ENCODE measurements at places on chromosomes 13 and 19.

- no peak for DNase-seq
Observed at GRCh38 chr19:15118248-15118647, 11.0 kb downstream of the SYDE1 start.

DNA sequence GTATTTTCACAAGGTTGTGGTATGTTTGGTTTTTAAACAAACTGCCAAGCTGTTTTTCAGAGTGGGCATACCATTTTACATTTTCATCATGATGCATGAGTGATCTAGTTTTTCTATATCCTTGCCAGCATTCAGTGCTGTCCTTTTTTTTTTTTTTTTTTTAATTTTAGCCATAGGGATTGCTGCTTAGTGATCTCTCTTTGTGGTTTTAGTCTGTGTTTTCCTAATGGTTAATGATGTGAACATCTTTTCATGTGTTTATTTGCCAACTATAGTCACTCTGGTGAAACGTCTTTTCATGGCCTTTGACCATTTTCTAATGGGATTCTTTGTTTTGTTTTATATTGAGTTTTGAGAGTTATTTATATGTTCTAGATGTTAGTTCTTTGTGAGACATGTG is 59.7 kb downstream of the SHISA2 start:
- no peak for DNase-seq

DNA sequence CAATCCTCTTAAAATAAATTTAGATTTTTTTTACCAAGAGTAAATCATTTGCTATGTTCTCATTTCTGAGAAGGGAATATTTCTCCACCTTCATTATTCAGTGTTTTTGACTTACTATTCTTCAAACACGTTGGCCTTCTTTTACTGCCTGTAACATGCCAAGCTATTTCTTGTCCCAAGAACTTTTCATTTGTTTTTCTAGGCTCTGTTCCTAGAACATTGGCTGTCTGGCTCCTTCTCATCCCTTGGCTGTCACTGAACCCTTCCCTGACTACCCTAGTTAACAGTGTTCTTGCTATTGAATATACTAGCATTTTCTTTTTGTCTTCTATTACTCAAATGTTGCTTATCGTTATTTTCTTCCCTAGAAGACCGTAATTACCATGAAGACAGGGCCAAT is 248.1 kb downstream of the ITGBL1 start:
- DNase-seq: no peak

DNA sequence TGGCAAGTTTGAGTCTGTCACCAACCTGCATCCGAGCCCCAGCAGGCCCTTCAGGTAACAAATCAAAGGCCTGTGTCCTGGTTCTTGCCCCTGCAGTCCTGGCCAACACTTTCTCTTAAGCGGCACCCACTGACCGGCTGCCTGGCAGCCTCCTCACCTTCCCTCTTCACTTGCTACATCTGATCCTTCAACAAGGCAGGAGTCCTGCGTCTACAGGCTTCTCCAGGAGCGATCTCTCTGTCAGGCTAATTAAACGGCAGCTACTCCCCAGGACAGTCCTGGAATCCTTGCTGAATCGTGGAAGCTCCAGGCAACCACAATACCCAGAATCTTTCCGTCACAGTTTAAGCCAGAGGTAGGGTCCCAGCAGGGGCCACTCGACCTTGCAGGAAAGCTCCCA is 41.1 kb upstream of the GAS6 start:
- DNase-seq: no peak

DNA sequence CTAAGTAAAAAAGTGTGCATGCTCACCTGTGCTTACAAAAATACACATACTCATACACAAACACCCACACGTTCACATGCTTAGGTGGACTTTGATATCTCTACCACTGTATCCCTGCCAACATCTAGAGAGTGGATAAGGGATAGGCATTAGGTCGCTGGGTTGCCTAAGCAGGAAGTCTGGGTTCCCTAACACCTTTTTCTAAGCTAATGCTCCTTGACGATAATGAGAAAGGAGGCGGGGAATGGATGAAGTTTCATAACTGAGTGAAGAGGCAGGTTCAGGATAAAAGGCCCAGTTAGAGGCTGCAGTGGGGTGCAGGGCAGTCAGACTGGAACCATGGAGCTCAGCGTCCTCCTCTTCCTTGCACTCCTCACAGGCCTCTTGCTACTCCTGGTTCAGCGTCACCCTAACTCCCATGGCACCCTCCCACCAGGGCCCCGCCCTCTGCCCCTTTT is 41.9 kb upstream of the CYP2A7 start:
- DNase-seq: no peak
